Activated T-helper 1 cell treated with anti-CD3 and anti-CD28 coated beads, Interleukin-2, amount 50 U/mL, for 16 hours (primary cell): ENCODE measurements at places on chromosomes 13 and 19.

GRCh38 chr19:18898607-18899408 lies 2.9 kb upstream of the CERS1 start:
- no peak for DNase-seq

DNA sequence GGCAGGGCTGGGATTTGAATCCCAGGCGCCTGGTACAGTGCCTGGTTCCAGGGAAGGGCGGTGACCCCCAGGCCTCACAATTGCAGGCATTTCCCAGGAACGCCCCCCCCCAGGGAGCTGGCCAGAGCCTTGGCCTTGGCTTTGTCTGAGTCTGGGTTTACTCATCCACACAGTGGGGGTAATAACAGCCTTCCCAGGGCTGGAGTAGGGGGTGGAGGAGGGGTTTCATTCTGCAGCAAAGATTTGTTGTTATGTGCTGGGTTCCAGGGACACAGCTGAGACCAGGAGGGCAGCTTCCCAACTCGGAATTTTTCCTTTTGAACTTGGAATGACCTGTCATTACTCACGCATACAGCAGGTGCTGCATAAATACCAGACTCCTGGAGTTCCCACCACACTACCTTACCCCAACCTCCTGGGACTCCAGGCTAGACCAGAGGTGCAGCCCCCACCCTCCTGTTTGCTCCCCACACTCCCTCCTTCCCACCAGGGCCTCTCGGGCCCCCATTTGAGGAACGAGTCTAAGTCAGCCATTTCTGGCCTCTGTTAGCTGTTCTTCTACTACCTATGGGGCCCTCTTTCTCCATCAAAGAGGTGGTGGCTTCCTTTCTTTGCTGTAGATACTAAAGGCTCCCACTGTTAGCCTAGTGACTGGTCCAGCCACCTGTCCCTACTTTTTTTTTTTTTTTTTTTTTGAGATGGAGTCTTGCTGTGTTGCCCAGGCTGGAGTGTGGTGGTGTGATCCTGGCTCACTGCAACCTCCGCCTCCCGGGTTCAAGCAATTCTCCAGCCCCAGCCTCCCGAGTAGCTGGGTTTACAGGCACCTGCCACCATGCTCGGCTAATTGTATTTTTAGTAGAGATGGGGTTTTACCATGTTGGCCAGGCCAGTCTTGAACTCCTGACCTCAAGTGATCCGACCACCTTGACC lies 1.6 kb upstream of the ADAMTS10 start:
- DNase-seq, result no peak

DNA sequence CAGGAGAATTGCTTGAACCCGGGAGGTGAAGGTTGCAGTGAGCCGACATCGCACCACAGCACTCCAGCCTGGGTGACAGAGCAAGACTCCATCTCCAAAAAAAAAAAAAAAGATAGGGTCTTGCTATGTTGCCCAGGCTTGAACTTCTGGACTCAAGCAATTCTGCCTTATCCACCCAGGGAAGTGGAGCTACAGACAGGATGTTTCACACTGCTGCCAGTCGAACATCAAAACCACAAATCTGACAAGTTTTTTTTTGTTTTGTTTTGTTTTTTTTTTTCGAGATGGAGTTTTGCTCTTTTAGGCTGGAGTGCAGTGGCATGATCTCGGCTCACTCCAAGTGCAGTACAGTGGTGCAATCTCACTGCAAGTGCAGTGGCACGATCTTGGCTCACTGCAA lies 10.8 kb downstream of the XPO4 start:
- no peak for DNase-seq

DNA sequence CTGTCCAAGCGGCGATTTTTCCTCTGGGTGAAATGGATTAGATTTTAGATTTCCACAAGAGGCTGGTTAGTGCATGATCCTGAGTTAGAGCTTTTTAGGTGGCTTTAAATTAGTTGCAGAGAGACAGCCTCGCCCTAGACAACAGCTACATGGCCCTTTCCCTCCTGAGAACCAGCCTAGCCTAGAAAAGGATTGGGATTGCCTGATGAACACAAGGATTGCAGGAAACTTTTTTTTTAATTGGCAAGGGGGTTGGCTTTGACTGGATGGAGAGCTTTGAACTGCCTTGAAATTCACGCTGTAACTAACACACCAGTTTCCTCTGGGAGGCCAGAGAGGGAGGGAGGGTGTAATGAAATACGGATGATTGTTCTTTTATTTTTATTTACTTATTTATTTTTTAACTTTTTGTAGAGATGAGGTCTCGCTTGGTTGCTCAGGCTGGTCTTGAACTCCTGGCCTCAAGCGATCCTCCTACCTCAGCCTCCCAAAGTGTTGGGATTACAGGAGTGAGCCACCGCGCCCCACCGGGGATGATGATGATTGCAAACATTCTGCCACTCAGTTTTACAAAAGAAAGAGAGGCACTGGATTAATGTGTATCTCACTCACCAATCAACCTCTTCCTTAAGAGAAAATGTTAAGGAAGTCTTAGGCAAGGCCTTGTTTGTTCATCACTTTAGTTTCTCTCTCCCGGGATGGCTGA lies 1.9 kb downstream of the LDLR start:
- DNase-seq, result no peak

DNA sequence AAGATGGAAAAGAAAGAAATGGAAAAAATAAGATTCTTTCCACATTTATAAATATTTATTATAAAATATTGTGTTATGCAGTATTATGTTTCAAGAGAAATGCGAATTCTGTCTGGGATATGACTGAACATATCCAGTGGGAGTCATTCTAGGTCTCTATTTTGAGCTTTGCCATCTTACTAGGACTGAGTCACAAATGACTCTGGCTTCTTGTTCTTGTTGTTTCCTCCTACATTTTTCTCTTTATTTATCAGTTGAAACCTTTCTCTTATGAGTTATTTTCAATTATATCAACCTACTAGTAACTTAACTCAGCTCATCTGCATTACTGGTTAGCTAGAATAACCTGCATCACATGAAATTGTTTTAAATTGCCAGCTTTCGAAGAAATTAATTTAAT lies 1247.3 kb downstream of the SLITRK1 start:
- DNase-seq, result no peak

DNA sequence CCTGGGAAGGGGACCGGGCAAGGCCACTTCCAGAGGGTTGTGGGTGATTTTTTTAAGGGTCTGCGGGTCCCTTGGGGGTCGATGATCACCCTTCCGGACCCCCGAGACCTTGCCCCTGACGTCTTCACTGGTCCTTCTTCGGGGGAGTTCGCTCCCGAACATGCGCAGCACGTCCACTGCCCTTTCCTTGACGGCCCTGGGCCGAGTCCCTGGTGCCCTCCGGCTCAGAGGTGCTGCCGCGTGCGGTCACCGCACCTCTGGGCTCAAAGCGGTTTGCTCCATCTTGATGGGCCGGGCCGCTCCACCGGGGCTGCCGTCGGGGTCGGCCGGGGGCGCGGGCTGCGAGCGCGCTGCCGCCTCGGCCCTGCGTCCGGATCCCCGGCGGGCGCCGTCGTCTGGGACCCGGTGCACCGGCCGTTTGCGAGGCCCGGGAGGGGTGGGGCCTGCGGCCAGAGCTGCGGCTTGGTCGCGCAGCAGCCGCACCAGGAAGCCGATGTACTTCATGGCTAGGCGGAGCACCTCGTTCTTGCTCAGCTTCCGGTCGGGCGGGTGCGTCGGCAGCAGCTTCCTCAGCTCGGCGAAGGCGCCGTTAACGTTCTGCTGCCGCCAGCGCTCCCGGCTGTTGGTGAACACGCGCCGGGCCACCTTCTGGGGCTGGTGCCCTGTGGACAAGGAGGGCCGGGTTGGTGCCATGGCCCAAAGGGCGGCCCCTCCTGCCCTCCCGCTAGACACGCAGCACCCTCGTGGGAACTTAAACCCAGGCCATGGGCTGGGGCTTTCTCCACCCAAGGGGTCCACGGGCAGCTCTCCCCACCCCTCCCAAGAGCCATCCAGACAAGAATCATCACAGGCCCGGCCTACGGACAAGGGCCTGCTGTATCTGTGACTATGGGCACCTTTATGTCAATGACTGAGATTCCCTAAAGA lies 3.3 kb downstream of the LYL1 start:
- DNase-seq, result peak; percentile 61

- DNase-seq, result no peak
Measured at GRCh38 chr19:48720251-48720612, 707 bp upstream of the MAMSTR start.

- DNase-seq, result no peak
Measured at GRCh38 chr13:81957121-81957520, 1616.2 kb upstream of the SPRY2 start.

DNA sequence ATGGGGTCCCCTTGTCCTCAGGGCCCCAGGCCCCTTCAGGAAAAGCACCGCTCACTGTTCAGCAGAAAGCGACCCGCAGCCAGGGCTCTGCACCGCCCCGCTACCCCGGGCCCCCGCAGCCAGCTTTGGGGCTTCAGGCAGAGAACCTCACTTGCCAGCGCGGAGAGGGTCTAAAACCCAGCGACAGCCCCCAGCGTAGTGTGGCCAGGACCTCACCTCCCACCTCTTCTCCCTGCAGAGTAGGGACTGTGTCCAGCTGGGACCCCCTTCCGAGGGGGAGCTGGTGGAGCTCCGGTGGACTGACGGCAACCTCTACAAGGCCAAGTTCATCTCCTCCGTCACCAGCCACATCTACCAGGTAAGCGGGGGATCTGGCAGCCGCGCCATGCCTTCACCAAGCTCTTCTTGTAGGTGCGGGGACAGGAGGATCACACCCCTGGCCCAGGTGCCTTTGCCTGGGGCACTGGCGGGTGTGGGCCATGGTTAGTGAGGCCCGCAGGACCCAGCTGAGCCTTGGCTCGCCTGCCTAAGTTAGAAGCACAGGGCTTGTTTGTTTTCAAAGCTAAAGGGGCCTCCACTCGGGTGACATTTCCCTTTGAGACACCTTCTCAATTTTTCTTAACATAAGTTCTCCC lies 175.7 kb downstream of the KDM4B start:
- DNase-seq, result no peak

GRCh38 chr19:24140099-24140498 lies 53.1 kb downstream of the ZNF254 start:
- no peak for DNase-seq

DNA sequence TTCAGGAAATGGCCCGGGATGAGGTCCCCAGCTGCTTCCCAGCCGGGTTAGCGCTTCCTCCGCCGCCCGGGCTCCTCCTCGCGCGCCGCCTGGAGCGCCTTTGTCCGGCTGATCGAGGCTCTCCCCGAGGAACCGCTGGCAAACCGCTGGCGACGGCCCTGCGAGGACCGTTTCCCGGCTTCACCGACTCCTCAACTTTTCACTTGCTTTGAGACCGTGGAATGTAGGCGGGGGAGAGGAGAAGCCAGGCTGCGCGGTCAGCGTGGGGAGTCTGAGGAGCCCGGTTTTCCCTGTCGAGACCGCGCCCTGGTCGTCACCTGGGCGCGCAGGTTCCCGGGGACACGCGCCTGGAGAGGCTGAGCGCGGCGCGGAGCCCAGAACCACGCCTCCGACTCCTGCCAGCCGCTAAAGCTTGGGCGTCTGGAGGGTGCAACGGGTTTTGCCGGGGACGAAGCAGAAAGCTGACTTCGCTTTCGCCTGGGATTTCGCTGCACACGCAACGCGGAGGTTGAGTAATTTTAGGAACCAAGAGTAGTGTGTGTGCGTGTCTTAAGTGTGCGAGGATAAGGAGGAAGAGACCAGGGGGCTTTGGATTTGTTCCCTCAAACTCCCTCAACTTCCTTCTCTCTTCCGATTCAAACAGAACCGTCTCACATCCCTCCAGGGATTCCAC lies 7.3 kb upstream of the DGKH start:
- DNase-seq, result no peak

DNA sequence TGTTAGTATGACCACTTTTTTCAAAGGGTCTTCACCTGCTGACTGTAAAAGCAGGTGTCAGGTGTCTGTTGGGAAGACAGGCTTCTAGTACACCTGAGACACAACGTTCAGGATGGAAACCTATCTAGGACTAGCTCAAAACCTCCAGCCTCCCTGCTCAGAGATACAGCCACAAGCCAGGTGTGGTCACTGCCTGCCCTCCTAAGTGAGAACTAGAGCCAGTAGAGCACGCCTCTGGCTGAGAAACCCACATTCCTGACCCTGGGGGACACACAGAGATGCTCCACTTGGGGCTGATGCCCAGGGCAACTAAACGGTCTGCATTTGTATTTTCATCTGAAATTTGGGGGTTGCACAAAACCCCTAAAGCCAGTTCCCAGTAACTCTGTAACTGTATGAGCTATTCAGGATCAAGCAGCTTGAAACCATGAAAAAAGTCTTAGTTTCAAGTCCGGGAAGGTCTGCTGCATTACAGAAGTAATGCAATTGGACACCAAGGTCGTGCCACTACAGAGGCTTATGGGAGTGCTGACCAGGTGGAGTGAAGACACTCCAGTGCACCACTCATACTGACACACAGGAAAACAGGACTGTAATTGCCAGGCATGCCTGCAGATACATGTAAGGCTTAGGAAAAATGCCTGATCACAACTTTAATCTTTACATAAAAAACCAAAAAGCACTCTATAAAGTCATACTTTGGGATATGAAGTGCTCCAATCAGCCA lies 27.8 kb downstream of the ANKRD10 start:
- DNase-seq, result no peak

DNA sequence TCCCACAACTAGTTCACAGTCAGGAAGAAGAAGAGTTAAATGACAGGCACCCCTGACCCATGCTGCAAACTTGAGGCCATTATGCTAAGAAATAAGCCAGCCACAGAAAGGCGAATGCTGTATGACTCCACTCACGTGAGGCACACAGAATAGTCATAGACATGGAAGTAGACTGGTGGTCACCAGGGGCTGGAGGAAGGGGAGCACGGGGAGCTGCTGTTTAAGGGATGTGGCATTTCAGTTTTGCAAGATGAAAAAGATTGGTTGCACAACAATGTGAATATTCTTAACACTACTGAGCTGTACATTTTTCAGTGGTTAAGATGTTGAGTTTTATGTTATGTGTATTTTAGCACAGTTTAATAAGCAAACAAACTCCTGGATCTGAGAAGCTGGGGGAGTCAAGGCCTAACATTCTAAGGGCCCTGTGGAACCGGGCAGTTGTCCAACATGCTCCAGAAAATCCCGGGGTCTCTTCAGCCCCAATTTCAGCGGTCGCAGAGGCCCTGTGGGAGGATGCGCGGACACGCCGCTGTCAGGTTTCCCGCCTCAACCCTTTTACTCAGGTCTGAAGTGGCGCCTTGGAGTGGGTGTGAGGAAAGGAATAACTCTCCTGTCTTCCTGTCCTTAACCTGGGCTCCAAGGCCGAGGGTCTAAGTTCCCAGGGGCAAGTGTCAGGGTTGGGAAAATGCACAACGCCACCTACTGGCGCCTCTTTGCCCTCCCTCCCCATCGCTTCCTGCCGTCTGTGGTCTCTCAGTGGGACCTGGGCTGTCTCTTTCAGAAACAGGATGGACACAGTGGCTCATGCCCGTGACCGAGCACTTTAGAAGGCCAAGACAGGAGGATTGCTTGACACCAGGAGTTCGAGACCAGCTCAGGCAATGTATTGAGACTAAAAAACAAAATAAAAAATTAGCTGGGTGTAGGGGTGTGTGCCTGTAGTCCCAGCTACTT lies 4.4 kb upstream of the TMEM272 start:
- DNase-seq, result no peak
